ENCODE measurements at places on chromosomes 11 and 22.

GRCh38 chr11:95092549-95093324, 3.1 kb downstream of the ENDOD1 start:
- no peak for DNase-seq

GRCh38 chr11:86046116-86046515, 22.8 kb downstream of the PICALM start:
- DNase-seq: no peak

GRCh38 chr11:102279641-102280170, 37.6 kb upstream of the BIRC3 start:
- no peak for DNase-seq

DNA sequence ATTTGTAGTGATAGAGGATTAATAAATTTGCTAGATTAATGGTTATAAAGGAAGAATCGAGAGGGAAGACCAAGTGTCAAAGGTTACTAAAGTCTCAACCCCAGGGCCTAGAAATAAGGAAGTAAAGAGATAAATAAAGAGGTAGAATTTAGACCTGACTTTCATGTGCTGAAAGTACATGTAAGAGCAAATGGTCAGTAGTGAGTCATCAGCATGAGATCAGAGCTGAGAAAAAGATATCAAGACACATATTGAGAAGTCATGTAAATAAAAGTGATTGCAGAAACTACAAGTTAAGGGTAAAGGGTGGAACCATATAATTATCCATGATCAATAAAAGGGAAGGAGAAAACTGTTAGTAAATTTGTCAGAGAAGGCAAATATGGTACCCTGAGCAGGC, 1.4 kb upstream of the OR8B8 start:
- DNase-seq: no peak

DNA sequence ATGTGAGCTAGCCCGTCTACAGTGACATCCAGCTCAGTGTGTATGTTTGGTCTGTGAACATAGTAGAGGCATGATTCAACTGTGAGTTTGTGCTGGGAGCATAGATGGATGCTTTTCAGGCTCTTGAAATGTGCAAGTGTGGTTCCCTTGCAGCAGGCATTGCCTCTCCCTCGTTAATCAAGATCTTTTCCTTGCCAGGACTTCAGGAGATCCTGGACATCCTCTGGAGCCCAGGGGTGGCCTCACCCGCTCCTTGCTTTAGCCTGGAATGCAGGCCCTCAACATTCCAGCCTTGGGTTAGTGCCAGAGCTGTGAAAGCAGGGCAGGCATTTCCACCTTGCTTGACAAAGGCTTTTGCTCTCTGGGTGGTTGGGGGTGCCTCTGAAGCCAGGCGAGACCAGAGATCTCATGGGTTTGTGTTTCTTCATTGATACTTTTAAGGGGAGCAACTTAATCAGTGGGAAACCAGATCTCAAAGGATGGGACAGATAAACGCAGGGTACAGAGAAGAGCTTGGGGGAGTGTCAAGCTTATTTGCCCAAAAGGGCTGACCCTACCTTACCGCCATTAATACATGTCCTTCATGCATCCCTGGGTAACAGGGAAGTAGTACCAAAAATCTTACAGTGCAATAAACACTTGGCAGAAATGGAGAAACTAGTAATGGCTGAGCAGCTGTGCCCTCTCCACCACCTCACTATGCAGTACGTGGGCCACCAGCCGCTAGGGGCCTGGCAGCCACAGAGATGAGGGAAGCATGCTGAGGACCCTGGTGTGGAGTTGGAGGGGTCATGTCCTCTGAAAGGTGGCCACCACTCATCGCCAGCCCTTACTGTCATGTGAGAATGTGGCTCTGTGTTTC, 72.1 kb downstream of the PTPRJ start:
- no peak for DNase-seq

DNA sequence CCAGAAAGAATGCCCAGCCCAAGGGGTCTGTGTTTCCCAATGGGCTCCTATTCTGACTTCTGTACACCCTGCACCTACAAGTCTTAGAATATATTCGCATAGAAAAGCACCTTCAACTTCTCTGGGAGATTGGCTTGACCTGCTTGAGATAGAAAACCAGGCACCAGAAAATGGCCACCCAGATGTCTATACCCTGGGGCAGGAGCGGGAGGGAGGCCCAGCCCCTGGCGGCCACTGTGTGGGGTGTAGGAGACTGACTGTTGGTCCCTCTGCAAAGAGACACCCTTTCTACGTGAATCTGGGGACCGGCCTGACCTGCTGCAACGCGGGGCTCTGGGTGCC, 8.5 kb downstream of the DENND6B start:
- no peak for DNase-seq

DNA sequence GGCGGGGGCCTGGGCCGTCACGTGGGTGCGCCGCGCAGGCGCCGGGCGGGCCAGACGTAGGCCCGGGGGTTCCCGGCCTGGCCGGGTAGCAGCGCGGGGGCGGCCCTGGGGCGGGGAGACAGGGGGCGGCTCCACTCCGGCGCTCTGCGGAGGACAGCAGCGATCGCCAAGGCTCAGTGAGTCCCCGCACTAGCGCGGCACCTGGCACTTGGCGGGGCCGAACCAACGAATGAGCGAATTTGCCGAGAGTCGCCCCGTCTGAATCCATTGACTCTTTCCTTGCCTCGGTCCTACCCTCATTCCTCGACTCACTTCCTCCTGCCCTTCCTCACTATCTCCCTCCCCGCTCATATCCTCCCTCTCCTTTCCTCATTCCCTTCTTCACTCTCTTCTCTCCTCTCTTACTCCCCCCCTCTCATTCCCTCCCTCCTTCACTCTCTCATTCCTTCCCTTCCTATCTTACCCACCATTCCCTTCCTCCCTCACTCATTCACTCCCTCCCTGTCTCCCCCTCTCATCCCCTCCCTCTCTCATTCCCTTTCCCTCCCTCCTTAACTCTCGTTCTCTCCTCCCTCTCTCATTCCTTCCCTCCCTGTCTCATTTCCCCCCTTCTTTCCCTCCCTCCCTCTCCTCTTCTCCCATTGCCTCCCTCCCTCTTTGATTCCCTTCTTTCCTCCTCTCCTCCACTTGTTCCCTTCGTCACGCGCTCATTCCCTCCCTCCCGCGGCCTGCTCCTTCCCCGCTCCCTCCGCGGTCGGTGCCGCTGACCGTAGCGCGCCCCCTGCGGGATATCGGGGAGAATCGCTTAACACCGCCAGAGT, 476 bp upstream of the KLHL22 start:
- DNase-seq: peak; percentile 91

DNA sequence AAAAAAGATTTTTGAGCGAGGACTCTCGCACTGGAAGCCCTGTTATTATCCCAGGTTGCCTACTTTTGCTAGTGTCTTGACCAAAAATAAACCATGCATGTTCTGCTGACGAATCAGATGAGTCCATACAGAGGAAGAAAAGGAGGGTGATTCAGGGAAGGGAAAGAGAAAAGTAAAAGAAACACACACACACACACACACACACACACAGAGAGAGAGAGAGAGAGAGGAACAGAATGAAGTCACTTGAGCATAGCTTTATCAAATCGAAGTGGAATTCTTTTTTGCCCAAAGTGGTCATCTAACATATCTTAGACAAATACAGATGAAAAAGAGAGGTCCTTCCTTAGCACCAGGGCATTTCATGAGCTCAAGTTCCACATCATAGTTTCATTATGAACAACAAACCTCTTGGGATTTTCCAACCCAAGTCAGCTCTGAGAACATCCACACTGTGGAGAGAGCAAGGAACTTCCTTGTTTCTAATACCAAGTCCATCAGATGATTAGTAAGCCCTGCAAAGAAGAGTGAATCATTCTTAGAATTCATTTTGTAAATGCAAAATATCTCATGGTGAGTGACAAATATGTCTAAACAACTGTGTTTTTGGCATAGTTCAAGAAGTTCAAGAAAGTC, 7.7 kb upstream of the MMP12 start:
- no peak for DNase-seq

DNA sequence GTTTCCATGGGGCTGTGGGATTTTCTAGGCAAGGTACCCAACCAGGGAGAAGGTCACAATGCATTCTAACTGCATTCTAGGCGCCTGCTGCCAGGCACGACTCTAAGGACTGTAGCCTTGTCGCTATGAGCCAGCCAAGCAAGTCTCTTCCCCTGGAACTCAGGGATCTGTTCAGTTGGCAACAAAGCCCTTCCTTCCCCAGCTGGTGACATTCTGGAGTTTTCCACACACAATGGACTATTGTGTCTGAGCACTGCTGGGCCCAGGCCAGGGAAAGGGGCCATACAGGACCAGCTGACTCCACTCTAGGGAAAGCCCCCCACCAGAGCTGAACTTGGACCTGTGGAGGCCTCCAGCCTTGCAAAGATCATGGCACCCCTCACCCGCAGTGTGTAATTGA, 116.8 kb downstream of the RRAS2 start:
- no peak for DNase-seq

DNA sequence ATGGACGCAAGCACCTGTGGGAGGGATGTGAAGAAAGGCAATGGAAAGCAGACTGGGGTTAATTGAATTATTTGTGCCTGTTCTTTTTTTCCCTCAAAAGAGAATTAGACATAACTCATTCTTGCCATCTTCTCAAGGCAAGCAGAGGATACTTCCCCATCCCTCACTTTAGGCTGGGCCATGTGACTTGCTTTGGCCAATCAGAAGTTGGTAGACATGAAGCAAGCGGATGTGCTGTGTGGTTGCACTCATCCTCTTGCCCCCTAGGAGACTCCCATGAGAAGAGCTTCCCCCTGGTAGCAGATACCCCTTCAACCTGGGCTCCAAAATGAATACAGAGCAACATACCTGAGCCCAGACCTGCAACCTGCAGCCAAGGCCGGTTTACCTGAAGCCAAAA, 124.4 kb upstream of the ZC3H12C start:
- no peak for DNase-seq

- DNase-seq: peak; percentile 81
Observed at GRCh38 chr22:40044870-40045834, 50.4 kb downstream of the FAM83F start.

- no peak for DNase-seq
Observed at GRCh38 chr11:134762248-134763029, 350.4 kb upstream of the B3GAT1 start.

DNA sequence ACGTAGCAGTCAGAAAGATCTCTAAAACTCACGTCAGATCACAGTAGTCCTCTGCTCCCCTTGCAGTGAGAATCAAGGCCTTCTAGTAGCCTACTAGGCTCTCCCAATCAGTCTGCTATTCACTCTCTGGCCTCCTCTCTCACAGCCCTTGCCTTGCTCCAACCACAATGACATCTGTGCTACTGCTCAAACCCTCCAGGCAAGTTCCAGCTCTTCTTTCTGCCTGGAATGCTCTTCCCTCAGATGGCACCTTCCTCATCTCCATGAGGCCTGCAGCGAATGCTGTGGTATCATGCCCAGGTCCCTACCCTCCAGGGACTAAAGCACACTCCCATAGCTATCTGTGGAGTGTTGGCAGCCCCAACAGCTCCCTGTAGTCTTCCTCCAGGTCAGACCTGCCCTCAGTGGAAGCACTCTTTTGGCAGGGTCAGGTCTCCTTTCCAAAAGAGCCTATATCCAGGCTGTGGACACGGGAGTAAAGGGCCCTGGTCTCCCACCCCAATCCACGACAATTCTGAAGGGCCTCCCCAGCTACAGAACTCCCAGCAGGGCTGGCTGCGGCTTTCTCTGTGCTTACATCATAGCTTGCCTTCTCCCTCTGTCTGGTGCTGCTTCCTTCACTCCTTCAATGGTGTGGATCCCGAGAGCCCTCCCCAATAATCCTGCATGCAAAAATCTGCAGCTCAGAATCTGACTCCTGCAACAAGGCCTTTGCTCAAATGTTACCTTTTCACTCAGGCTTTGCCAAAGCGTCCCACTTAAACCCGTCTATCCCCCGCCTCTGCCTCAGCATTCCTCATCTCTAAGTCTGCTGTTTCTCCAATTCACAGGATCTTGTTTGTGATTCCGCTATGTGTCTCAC, 8.9 kb downstream of the HIRA start:
- no peak for DNase-seq

DNA sequence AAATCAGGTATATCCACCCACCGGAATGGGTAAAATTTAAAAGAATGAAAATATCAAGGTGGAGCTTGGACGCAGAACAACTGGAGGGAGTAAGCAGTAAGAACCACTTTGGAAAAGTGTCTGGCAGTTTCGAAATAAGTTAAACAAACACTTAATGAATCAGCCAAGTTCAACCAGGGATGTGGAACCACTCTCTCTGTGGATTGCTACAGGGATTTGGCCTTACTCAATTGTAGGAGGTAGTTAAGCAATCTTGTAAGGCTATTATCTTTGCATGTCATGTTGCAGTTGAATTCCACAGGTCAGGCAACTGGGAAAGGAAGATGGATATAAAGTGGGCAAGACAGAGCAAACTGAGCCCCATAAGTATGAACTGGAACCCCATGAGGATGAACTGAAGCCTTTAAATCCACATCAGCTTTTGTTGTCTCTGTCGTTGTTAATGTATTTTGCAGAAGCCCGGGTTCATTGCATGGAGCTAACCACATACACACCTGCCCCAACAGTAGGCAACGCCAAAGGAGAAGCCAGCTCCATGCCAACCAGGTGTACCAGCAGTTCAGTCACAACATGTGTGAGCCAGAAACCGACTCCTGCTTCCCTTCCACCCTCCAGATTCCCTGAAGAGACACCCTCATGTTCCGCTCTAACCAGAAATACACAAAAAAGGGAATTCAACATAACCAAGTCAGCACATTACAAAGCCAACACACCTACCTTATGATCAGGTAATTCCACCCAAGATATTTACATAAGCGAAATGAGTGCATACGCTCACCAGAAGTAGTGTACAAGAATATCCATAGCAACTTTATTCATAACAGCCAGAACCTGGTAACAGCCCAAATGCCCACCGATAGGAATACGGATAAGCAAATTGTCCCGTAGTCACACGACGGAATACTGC, 8.0 kb upstream of the SLC43A3 start:
- DNase-seq: no peak

DNA sequence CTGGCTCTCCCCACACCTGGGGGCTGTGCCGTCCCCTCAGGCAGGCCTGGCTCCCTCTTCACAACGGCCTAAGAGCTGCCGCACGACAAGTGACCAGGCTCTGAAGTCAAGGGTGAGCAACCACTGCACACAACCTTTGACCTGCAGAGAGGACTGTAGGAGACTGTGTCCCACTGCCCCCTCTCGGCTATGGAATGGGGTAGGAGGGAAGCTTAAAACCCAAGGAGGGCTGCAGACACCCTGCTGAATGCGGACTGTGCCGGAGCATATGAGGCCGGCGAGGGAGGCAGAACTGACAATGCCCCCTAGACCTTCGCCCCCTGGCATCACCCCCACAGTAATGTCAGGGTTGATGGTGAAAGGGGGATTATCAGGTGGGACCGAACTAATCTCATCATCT, 311.9 kb downstream of the CTTN start:
- DNase-seq: no peak

DNA sequence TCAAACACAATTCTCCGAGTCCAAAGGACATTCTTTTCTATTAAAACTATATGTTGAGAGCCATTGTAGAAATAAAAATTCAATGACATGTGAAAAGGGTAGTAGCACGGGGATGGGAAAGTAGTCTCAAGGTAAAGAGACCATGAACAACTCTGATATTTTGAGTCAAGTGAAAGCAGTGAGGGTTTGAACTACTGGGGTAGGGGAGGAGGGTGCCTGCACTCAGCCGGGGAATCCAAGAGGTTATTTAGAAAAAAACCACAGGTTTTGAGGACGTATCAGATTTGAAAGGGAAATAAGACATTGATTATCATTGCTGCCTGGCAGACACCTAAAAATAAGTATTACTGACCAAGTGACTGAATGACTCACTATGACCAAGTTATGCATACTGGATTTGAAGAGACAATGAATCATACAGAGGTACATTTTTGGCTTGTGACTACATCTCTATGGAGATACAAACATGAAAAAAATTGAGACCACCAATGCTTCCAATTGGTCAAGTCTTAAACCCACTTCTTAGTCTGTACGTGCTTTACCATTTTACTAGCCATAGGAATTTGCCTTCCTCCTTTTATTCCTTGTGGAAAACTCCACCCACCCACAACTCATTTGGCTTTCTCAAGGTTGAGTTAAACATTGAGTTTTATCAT, 2.2 kb upstream of the OR52H1 start:
- no peak for DNase-seq

Data from activated gamma-delta T cell treated with Interleukin-2 at 50 U/mL for 16 hours (primary cell).